ENCODE measurements at places on chromosomes 3 and 15.

DNA sequence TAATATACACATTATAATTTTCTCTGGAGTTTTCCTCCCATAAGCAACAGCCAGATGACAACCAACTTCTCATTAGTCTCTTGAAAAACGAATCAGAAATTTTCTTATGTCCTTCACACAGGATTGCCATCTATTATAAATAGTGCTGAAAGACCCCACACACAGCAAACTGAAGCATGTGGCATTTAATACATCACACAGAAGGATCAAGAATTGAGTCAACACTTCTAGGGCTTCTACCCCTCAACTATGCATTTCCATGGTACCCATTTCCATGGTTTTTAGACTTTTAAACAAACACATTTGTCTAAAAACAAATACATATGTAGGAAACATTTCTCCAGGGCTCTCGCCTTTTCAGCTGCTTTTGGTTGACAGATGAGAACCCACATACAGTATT is 282.1 kb downstream of the ZBTB20 start:
- no peak for DNase-seq

DNA sequence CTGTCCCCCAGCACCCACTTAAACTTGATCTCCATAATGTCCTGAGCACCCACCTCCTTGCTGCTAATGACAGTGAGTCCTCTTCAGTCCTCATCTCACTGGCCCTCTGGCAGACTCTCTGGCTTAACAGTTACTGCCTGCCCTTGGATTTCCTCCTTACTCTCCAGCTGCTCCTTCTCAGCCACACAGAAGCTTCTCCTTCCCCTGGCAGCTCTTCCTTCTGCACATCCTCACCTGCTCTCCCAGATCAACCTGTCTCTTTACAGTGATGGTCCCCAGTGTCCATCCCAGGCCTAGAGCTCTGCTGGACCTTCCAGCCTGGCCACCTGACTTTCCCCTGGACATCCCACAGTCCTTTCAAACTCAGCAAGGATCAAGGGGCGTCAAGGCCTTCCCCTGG is 47.4 kb upstream of the SMAD3 start:
- no peak for DNase-seq

GRCh38 chr15:63308947-63309346 is 31.5 kb downstream of the APH1B start:
- DNase-seq, result no peak

GRCh38 chr3:14295037-14295436 is 107.4 kb upstream of the SLC6A6 start:
- no peak for DNase-seq

DNA sequence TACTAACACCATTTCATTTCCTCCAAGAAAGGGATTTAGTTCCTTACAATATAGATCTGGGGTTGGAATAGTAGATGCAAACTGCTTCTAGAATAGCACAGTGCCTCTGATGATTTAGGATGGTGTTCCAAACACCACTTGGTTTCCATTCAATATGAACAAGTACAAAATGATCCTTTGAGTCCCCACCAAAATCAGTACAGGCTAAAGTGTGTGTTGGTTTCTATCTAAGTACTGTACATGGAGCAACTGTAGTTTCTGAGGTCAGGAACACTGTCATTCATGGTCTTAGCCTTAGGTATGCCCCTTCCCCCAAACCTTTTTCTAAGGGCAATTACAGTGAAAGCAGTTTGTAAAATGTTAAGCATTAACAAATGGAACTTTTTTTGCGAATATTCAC is 162.3 kb downstream of the TNIK start:
- no peak for DNase-seq

DNA sequence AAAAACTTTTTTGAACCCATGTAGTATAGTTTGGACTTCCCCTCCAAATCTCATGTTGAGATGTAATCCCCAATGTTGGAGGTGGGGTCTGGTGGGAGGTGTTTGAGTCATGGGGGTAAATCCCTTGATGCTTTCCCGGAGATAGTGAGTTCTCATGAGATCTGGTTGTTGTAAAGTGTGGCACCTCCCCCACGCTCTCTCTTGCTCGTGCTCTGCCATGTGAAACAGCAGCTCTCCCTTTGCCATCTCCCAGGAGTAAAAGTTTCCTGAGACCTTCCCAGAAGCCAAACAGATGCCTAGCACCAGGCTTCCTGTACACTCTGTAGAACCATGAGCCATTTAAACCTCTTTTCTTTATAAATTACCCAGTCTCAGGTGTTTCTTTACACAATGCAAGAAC is 16.0 kb upstream of the RNU6-1 start:
- DNase-seq, result no peak

- DNase-seq, result no peak
Observed at GRCh38 chr3:178512647-178513046, 23.6 kb upstream of the KCNMB2 start.

- DNase-seq, result no peak
Observed at GRCh38 chr3:39334205-39334604, 4.7 kb downstream of the CCR8 start.

- peak; percentile 75 for DNase-seq
Observed at GRCh38 chr3:127791221-127791913, 30.9 kb downstream of the MGLL start.

DNA sequence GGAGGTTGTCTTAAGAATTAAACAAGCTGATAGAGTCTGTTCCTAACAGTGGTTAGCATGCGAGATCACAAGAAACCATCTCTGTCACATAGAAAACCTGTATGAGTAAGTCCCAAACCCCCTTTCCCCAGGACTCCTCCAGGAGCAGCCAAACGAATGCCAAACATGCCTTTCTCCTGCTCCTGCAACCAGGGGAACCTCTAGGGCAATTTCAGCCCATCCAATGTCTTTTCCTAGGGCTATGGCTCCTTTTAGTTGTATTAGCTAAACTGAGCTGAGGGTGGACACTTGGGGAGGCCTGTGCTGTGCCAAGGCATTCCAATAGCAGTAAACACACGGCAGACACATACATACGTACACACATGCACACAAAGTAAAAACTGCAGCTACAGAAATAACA is 36.5 kb upstream of the TIMP4 start:
- DNase-seq, result no peak

GRCh38 chr3:171829841-171830517 is 13.2 kb upstream of the TMEM212 start:
- DNase-seq, result peak; percentile 74

Measured in hematopoietic multipotent progenitor cell treated with erythropoietin and hydrocortisone succinate and interleukin-3 and kit ligand, for 6 days (in vitro differentiated cells).